ENCODE measurements at places on chromosomes 12 and 14.

DNA sequence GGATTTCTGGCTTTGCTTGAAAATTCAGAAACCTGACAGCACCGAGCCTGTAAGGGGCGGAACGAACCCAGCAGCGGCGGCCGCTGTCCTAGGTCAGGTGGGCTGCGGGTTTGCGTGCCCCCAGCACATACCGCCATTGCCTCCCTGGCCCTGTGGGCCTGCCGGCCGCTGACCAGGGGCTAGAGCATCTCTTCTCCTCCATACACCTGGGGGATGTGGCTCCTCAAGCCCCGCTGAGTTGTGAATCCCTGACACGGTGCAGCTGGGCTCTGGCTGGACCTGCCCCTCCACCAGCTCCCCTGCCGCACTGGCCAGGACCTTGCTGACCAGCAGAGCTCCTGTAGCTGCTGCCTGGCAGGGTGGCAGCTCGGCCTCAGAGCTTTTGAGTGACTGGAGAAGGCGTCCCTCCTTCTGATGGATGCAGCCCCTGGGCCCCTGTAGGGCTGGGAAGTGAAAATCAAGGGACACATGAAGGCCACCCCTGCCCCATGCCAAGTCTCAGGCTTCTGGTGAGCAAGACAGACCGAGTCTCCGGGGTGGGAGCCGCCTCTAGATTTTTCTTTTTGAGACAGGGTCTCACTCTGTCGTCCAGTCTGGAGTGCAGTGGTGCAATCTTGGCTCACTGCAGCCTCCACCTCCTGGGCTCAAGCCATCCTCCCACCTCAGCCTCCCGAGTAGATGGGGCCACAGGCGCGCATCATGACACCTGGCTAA is 184.9 kb upstream of the SFSWAP start:
- no peak for DNase-seq

DNA sequence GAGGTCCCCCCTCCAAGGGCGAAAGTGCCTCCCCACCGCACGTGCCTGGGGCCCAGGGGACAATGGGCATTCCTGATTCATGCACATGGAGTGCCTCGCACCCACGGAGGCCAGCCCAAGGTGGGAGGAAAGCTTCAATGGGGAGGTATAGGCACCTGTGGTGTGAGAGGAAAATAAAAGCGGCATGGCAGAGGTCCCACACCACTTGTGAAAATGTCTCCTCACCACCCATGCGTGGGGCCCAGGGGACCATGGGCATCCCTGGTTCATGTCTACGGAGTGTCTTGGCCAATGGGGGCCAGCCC is 384.7 kb downstream of the ALG10 start:
- DNase-seq: no peak

DNA sequence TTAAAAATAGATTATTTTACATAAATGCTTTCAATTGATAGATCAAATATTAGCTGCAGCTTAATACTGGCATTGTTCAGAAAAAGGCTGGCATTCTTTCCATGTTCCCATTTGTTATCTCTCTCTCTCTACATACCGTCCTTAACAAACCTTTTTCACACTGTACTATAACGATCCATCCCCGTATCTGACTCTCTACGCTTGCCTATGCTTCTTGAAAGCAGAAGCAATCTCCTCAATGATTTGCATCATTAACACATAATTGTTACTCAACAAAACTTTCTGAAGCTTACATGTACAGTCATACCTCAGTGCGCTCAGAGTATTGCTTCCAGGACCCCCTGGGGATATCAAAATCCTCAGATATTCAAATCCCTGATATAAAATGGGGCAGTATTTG is 89.7 kb downstream of the TMTC1 start:
- no peak for DNase-seq

GRCh38 chr14:100822013-100822412 is 3.9 kb upstream of the MEG3 start:
- DNase-seq: no peak
